Mesenchymal stem cell (in vitro differentiated cells and primary cell): ENCODE measurements at places on chromosomes 1 and 21.

- no peak for DNase-seq
These were observed 64.2 kb upstream of the KIF26B start for GRCh38 chr1:245090491-245091090.

DNA sequence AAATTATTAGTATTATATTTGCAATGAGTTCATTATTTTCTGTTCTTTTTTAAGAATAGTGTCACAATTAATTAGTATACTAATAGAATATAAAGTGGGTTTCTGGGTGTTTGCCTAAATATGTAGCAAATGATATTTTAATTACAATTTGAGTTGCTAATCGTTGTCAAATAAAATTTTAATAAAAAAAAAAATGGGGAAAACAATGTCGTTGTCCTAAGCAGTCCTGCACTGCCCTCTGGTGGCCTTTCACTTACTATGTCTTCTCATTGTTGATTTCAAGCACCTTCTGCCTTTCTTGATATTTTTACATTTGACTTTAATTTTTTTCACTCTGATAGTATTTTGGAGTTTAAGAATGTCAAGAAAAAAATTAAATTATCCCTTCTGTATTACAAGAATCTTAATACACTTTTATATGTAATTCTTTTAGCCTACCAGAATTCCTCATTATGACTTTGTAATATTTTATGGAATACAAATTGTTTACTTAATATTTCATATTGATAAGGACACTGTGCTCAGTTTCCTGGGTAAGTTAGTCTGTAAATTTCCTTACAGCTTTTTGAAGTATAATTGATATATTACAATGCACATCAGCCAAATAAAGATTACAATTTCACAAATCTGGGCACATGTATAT is 104.5 kb upstream of the FMN2 start:
- DNase-seq = peak; percentile 45

DNA sequence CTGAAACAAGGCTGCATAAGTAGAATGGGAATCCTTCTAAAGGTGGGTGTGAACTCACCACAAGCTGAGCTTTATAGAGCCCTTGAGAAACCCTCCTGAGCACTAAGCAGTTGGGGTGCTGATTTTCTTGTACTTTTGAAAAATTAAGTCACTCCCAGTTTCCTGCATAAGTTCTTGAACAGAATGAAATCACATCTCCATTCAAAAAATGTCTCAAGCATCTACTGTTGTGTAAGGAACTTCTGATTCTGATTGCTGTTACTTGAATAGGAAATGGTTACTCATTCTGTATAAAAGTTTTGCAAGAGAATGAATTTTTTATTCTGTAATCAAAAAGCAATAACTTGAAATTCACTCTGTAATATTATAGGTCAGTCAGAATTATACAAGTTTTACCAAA is 50.8 kb upstream of the WNT2B start:
- DNase-seq = no peak

DNA sequence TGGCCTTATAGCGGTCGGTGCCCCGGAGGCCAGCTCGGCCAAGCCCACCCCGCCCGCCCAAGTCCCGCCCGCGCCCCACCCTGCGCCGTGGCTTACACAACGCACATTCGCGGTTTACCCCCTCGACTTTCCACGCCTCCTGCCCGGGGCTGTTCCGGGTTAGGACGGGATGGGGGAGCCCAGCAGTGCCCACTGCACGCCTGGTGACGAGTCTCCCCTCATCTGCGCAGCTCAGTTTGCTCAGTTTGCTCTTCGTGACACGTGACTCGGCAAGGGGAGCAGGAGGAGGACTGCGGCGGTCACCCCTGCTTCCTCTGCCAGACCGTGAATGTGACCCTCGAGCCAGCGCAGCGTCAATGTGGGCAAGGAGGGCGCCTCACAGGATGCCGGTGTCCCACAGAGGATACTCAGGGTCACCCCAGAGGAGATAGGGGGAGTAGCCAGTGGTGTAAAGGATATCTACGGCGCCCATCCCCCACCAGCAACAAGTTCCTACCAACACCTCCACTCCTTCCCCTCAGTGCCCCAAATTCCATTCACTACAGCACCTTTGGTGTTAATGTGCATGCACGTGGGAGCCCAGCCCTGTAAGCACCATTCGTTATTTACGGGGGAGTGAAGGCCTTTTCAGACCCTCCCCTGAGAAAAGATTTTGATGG is 350 bp upstream of the S100A6 start:
- DNase-seq = peak; percentile 88

GRCh38 chr1:8142955-8143629 is 117.0 kb upstream of the ERRFI1 start:
- DNase-seq = peak; percentile 84

DNA sequence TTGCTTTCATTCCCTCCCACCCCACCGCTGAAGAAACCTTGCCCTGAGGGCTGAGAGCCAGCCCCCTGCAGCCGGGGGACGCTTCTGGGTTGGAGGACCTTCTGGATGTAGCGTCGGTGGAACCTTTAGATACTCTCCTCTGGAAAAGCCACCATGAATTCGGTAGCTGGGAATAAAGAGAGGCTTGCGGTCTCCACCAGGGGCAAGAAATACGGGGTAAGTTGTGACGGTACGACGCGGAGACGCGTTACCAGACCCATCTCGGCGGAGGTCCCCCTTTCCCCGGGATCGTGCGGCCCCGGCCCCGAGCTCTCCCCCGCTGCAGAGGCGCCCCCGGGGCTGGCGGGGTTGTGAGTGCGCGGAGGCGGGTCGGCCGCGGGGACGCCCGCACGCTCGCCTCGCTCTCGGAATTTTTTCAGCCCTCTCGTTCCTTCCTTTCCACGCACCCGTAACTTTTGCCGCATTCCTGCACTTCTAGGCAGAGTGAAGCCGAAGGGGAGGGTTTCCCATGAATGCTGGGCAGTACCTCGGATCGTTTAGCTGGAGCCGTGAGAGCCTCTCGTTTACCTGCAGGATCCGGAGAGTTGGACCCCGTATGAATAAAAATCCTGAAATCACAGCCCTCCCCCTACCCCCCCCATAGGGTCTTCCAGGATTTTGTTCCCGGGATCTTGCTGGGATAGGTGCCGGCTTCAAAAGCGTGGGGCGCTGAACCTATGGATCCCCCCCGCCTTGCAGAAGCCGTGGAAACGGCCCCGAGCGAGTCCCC is 671 bp downstream of the KIF26B start:
- peak; percentile 74 for DNase-seq
